ENCODE measurements at places on chromosomes 3 and 15.

GRCh38 chr3:138835397-138835757 is 649 bp upstream of the PIK3CB start:
- no peak for DNase-seq

GRCh38 chr15:81547521-81548132 is 173.6 kb upstream of the TMC3 start:
- DNase-seq = no peak

- DNase-seq = no peak
Observed at GRCh38 chr15:67827562-67828277, 2.4 kb downstream of the SKOR1 start.

- DNase-seq = peak; percentile 31
Observed at GRCh38 chr15:76060118-76060989, 569 bp downstream of the TMEM266 start.

DNA sequence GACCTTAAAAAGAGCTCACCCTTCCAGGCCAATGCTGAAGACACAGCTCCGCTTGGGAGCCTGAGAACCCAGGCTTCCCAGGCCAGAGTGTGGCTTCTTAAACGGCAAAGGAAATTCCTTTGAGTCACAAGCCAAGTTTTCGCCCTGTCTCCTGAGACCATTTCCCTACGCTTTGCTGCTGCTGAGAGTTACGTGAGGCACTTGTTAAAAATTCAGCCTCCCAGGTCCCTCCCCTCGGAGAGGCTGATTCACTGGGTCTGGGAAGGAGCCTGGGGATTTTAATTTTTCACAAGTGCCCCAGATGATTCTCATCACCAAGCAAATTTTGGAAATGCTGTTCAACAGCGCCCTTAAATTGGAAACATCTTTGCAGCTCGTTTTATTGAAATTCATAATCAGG is 25.5 kb downstream of the RLBP1 start:
- DNase-seq = no peak

DNA sequence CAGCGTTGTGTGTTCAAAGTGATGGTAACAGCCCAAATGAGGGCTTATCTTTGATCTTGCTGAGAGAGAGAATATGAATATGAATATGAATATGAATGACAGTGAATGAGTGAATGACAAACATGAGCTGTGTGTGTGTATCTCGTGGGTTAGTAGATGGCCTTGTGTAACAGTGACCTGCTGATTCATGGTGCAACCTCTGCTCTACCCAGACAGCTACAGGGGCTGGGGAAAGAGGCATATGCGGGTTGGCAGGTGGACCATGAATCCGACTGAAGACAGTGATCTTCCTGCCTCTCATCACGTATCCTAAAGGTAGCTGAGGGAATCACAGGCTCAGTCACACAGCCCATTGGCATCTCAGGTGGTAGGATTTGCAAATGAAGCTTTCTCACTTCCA is 58.2 kb downstream of the CHDH start:
- no peak for DNase-seq

DNA sequence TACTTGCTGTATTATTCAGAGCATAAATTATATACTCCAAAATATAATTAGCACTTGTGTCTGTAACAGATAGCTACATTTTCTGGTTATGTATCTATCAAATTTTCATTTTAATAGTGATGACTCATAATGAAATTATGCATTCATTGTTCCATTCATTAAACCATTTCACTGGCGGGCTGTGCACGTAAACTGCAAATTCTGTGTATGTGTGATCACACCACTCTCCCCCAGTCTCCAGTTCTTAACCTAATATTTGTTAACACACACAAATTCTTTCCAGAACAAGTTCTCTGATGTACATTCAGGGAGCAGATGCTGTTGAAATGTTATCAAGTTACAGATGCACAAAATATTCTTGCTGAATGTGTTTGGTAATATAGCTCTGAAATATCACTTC is 3.8 kb upstream of the KCNMB2 start:
- DNase-seq = no peak

DNA sequence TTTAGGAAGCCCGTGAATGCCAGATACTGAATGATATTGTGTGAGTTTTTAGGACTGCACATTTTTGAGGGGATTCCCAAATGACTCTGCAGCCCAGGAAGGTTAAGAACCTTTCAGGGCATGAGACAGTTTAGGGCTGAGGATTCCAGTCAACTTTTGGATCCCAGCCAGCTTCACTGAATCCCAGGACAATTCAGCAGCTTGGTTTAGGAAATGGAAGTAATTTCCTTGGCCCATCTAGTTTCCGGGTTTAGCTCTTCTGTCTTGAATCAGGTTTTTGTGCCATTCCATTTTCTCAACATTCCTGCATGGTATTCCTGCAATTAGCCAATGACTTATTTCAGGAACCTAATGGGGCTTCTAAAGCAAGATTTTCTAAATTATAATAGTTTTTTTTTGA is 253.9 kb downstream of the LSAMP start:
- no peak for DNase-seq

GRCh38 chr3:193962986-193963685 is 172.8 kb upstream of the HES1 start:
- DNase-seq = no peak

DNA sequence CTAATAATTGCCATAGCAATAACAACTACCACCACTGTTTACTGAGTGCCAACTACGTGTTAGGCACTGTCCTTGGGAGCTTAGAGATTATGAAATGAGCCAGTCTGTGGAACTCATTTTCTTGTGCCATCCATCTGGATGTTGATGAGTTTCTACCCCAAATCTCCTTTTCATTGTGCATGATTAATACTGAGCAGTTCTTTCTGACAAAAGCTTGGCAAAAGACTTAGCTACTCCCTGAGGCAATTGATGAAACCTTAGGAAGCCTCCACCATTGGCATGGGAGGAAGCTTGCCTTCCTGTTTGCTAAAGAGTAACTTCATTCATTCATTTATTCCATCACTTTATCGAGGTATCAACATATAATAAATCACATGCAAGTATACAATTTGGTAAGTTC is 39.8 kb downstream of the PRICKLE2 start:
- no peak for DNase-seq

- DNase-seq = no peak
Observed at GRCh38 chr3:16369885-16370284, 104.9 kb downstream of the OXNAD1 start.

DNA sequence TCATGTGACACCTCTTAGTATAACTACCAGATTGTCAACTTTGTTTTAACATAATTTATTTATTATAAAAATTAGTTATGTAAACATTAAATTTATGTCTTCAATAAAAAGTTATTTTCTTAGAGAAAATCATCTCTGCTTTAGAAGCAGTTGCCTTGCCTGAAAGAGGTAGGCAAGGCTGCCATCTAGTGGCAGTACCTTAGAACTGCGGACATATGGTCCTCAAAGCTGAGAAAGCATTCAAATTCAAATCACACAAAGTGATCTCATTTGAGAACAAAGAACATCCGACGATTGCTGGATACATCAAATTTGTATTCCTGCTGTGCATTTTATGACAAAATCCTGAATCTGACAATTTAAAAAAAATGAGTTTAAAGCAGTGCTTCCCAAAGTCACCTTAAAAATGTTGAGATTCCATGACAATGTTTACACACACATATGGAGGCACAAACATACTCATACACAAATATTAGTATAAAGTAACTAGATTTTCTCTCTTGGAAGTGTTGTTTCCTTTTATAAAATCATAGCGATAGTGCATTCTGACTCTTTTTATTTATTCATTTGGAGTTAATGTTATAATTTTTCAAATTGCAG is 617.4 kb downstream of the CADM2 start:
- DNase-seq = peak; percentile 18

GRCh38 chr15:50487287-50487686 is 59.2 kb downstream of the USP50 start:
- DNase-seq = no peak

- no peak for DNase-seq
Observed at GRCh38 chr3:194045289-194045688, 90.7 kb upstream of the HES1 start.

DNA sequence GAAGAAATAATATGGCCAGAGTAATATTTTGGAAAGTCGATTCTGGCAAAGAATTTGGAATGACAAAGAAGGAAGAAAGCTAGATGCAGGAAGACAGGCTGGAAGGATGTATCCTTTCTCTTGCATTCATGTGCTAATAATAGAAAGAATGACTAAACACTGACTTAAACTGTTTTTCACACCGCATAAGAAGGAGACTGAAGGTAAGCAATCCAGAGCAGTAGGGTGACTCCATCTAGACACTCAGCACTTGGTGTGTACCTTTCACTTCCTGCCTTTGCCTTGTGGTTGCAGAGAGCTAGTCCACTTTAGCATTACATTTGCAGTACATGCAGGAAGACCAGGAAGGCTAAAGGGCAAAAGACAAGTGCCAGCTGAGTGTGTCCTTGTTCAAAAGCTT is 234.6 kb downstream of the RBMS3 start:
- no peak for DNase-seq

GRCh38 chr3:195013411-195014361 is 257.3 kb downstream of the XXYLT1 start:
- DNase-seq = no peak

- DNase-seq = no peak
Observed at GRCh38 chr3:146218880-146219866, 31.7 kb downstream of the PLSCR4 start.

- no peak for DNase-seq
Observed at GRCh38 chr3:4845882-4846281, 133.4 kb upstream of the BHLHE40 start.

DNA sequence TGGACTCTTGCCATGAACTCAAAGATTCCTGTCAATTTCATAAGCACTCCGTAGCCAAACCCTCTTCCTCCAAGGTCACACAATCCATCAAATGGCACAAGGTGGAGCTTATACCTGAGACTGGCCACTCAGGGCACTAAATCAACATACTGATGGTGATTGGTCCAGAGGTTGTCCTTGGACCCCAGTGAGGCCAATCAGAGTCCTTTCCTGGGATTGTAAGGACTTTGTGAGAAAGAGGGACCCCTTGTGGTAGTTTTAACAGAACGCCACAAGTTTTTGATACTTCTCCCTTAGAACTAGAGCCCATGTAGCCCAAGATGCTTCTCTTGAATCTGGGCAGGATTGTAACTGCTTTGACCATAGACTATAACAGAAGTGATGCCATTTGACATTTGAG is 44.4 kb upstream of the LARS2 start:
- DNase-seq = no peak

- DNase-seq = no peak
Observed at GRCh38 chr15:62164396-62165103, 535 bp downstream of the C2CD4B start.

DNA sequence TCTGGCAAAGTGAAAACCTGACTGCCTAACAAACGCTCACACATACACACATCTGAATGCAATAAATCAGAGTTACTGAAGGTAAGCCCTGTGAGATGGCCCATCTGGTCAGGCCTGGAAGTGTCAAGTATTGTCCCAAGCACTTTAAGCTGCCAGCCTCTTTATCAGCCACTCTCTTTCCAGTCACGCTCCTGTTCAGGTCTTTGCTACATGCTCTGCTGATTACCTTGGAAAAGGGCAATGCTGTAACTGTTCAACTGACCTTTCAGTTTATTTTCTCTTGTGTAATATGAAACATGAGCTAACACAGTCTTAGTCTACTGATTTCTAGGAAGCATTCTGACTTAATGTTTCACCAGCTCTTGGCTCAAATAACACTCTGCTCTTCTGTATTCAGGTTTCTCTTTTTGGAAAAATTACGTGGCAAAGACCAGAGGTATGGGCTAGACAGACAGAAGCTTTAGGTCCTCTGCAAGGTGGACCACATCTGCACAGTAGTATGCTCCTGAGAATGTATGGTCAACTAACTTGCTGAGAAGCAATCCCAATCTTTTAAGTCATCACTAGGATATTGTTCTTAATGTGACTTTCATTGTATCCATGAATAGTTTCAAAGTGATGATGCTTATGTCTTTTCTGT is 44.5 kb downstream of the GBE1 start:
- no peak for DNase-seq

DNA sequence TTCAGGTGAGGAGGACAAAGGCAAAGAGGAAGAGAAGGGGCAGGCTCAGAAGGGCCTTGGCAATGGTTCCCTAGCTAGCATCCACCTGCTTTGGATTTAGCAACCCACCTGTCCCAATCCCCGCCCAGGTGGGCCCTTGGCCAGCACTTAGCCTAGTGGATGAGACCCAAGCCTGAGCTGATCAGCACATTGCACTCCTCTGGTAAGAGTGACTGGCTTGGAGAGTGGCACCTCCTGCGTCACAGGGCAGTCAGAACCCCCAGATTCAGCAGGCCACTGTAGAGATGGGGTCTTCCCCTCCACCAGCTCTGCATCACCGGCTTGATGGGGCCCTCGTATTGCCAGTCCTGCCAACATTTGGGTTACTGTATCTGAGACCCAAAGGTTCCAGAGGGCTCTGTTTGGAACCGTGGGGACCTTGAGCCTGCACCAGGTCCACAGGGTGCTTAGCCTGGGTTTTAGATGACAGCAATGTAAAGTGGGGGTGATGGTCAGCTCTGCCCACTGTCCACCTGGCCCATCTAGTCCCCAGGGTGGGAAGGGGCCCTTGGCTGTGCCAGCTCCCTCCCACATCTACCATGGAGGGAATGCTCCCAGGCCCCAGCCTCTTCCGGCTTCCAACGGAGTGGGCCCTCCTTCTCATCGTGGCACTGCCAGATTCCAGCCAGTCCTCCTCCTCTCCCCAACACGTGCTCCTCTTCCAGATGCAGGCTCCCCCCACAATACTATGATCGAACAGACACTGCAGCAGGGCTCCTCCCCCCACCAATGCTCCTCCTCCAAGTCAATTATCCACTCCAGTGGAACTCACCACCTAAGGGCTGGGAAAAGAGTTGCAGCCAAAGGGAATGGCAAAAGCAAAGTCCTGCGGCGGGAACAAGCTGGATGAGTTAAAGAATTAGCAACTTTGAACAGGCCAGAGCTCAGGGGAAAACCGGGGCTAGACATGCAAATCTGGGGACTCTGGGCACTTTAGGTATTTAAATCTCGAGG is 45.7 kb downstream of the LHFPL4 start:
- DNase-seq = no peak

All from CD4-positive, alpha-beta T cell treated with Interleukin-15 for 1 hour (primary cell).